ENCODE measurements at places on chromosomes 12 and 14. TPM values are rescaled to one million over a fixed set of nuclear protein-coding genes. Genes with fewer than 3 reads are reported as not detected.
A peak's percentile ranks its signal among the peaks of the same experiment; 100 is the strongest.

GRCh38 chr14:70821584-70822529 is 12.5 kb upstream of the MAP3K9 start:
- peak; percentile 62 for DNase-seq

DNA sequence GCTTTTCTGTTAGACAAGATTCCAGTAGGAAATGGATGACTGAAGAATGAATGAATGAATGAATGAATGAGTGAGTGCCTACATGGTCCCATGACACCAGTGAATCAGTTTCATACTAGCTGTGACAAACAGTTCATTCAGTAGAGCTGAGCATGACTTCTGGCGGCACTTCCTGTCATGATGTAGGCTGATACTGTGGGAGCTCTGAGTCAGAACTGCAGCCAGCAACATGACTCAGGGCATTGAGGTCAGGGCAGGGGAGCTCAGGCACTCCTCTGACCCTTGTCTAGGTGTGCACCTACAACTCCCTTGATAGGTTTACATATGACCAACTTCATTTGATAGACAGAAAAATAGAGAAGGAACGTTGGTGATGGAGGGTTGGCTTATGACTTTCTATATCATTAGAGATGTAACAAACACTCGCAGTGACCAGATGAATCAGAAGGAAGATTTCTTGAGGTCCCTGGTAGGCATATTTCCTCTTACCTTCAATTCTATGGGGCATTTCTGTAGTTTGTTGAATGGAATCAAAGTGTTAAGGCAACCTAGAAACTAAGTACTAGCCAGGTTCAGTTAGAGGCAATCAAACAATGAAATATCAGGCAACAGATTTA is 139.3 kb upstream of the ARHGAP5 start:
- DNase-seq = peak; percentile 99

DNA sequence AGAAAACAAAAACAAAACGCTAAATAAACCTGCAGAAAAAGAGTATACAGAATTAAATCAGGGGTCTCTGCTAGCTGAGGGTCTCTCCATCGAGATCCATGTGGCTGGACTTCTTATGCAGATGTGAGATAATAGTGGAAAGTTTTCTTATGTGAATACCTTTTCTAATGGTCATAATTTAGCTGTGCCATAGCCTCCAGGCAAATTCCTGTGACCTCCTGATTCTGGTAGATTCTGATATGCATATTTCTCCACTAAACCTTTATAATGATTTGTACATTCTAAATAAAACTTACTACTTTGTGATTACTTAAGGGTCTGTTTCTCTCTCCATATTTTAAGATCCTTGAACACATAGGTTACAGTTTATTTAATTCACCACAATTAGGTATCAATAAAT is 1002.6 kb downstream of the GALC start:
- DNase-seq = peak; percentile 23

- peak; percentile 97 for DNase-seq
Measured at GRCh38 chr12:96197503-96198272, 3.5 kb downstream of the ELK3 start.

DNA sequence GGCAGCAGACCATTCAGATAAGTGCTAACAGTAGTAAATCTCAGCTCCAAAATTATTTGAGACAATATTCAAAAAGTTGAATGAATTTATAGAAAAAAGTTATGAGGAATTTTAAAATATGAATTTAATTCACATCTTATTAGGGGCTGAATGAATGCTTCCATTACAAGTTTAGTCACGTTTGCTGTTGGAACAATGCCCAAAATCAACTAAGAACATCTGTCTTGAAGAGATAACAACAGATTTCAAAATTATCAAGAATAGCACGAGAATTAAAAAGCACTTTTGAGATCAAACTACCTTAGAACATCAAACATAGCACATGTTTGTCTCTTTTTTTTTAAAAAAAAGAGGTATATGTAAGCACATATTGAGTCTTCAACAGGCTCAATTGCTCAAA is 115.4 kb upstream of the PPFIA2 start:
- DNase-seq = no peak

- no peak for DNase-seq
Measured at GRCh38 chr14:29310757-29311156, 544.2 kb downstream of the FOXG1 start.

The NGB gene
- total RNA-seq = not detected

All from mammary epithelial cell (primary cell).